ENCODE measurements at places on chromosomes 7 and 10.

GRCh38 chr10:45155784-45156183 is 155.1 kb downstream of the ZNF22 start:
- no peak for DNase-seq

- peak; percentile 17 for DNase-seq
Observed at GRCh38 chr7:130419658-130420057, 21.2 kb downstream of the CEP41 start.

GRCh38 chr10:128526791-128527375 is 400.7 kb upstream of the MKI67 start:
- no peak for DNase-seq

DNA sequence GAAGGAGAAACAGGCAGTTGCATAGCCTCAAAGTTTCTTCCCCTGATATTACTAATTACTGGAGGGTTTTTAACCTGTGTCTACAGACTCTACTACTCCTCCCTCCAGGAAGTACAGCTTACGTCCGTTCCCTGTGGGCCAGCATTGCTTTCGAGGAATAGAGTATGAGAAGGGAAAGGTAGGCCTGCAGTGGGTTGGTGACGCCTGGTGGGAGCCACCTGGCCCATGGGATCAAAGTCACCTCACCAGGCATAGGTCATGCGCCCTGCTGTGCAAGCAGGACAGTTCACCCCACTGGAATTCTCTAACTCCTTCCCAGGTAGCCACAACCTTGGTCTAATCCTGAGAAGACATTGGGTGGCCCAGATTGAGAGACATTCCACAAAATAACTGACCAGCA is 29.8 kb downstream of the LMTK2 start:
- no peak for DNase-seq

DNA sequence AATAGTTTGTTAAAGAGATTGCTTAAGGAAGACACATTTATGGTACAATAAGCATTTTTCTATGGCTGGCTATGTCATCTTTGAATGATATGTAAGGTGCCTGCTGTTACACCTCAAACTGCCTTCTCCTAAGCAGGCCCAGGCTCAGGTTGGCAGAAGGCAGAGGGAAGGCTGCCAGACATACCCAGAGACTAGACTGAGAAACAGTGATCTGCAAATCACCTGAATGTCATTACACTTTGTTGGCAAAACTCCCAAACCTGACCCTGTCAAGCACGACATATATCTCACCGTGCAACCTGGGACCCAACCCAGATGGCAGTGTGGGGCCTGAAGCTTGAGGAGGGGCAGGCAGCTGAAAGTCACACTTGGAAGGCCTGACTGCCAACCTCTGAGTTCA is 136.6 kb upstream of the TARP start:
- no peak for DNase-seq

DNA sequence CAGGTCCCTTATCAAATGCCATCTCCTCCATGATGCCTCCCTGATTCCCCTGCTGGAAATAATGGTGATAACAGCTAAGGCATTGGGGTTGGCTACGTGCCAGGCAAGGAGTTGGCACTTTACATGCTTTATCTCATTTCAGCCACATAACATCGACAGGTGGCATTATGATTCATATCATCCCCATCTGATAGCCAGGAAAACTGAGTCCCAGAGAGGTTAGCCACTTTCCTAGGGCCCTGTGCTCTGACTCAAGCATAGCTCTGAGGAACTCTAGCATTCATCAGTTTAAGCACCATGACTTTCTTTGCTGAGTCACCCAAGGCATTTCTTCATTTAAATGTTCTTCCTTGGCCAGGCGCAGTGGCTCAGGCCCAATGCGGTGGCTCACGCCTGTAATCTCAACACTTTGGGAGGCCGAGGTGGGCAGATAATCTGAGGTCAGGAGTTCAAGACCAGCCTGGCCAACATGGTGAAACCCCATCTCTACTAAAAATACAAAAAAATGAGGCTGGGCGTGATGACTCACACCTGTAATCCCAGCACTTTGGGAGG is 6.6 kb downstream of the LEP start:
- no peak for DNase-seq

- DNase-seq: no peak
Observed at GRCh38 chr7:128035712-128036111, 4.5 kb upstream of the LRRC4 start.
